Placental epithelial cell (primary cell): ENCODE measurements at places on chromosomes 1 and 21. TPM values are rescaled to one million over a fixed set of nuclear protein-coding genes. Genes with fewer than 3 reads are reported as not detected.

Gene BEST4
- under 0.01 and 0.11 TPM in 2 replicates for total RNA-seq

Gene TNFRSF8
- 0.11 TPM in 1 of 2 replicates, not detected in the other for total RNA-seq

Gene AUNIP
- total RNA-seq = 1.2 and 1.8 TPM in 2 replicates

Gene ZMYND12
- 1.8 and 6.3 TPM in 2 replicates for total RNA-seq

Gene NEGR1
- total RNA-seq = under 0.01 TPM in 2 replicates

Gene AMY2A
- not detected in 2 replicates for total RNA-seq

Gene CASP9
- 7.1 and 9.7 TPM in 2 replicates for total RNA-seq

Gene IQCC
- total RNA-seq = 0.54 and 0.79 TPM in 2 replicates

Gene KRTAP19-3
- total RNA-seq = not detected in 2 replicates

Gene TNFRSF1B
- total RNA-seq = under 0.01 TPM in 1 of 2 replicates, not detected in the other

Gene CRYBG2
- total RNA-seq = 14.5 and 27.8 TPM in 2 replicates

Gene MYOG
- total RNA-seq = not detected in 2 replicates

Gene PTGS2
- total RNA-seq = 12.2 and 47.6 TPM in 2 replicates

Gene EPHA10
- total RNA-seq = under 0.01 TPM in 1 of 2 replicates, not detected in the other

Gene SWT1
- total RNA-seq = 4.8 and 7.5 TPM in 2 replicates

Gene MMP23B
- 59.8 and 73.0 TPM in 2 replicates for total RNA-seq

Gene RUNX3
- total RNA-seq = not detected in 2 replicates

Gene PGLYRP3
- not detected in 2 replicates for total RNA-seq

Gene EPHA2
- 2.7 and 28.6 TPM in 2 replicates for total RNA-seq

Gene TSPEAR
- not detected in 2 replicates for total RNA-seq

Gene HLX
- not detected in 2 replicates for total RNA-seq

Gene PLD5
- 5.1 and 6.5 TPM in 2 replicates for total RNA-seq

Gene TMEM82
- not detected in 2 replicates for total RNA-seq

Gene ESPN
- under 0.01 TPM in 1 of 2 replicates, not detected in the other for total RNA-seq

Gene ARTN
- total RNA-seq = not detected in 2 replicates

Gene ZNF683
- not detected in 2 replicates for total RNA-seq

Gene HECTD3
- total RNA-seq = 20.0 and 36.7 TPM in 2 replicates

Gene LCE3D
- total RNA-seq = not detected in 2 replicates

Gene C1QC
- total RNA-seq = not detected in 2 replicates

Gene FMO5
- 0.98 and 2.4 TPM in 2 replicates for total RNA-seq

Gene GPR157
- total RNA-seq = 3.1 and 4.2 TPM in 2 replicates

Gene COL6A1
- 17.9 and 29.4 TPM in 2 replicates for total RNA-seq

Gene GREM2
- total RNA-seq = under 0.01 and 0.98 TPM in 2 replicates

Gene PAPPA2
- under 0.01 and 1.1 TPM in 2 replicates for total RNA-seq

Gene NBPF1
- total RNA-seq = 32.2 and 41.8 TPM in 2 replicates

Gene S100A12
- total RNA-seq = not detected in 2 replicates

Gene ADAMTS1
- 47.1 and 57.5 TPM in 2 replicates for total RNA-seq

Gene OLIG1
- total RNA-seq = not detected in 2 replicates

Gene JAM2
- total RNA-seq = 0.39 TPM in 1 of 2 replicates, not detected in the other

Gene MSH4
- under 0.01 TPM in 1 of 2 replicates, not detected in the other for total RNA-seq

Gene PPM1J
- total RNA-seq = 5.2 and 6.3 TPM in 2 replicates

Gene ZBTB21
- 9.4 and 10.5 TPM in 2 replicates for total RNA-seq

Gene GMEB1
- total RNA-seq = 10.6 and 14.7 TPM in 2 replicates

Gene PARS2
- 5.5 and 9.5 TPM in 2 replicates for total RNA-seq

Gene LAMB3
- total RNA-seq = 218 and 906 TPM in 2 replicates

Gene LCE1E
- not detected in 2 replicates for total RNA-seq

Gene CD160
- under 0.01 TPM in 1 of 2 replicates, not detected in the other for total RNA-seq

Gene CELA2B
- total RNA-seq = not detected in 2 replicates

Gene KRTAP20-1
- total RNA-seq = not detected in 2 replicates

Gene UBL4B
- total RNA-seq = not detected in 2 replicates

Gene FMOD
- total RNA-seq = under 0.01 TPM in 1 of 2 replicates, not detected in the other

Gene INTS3
- 44.8 and 45.4 TPM in 2 replicates for total RNA-seq

Gene PKNOX1
- total RNA-seq = 8.9 and 9.0 TPM in 2 replicates

Gene BARHL2
- total RNA-seq = not detected in 2 replicates

Gene ZSWIM5
- under 0.01 TPM in 1 of 2 replicates, not detected in the other for total RNA-seq

Gene GOLT1A
- total RNA-seq = not detected in 2 replicates

Gene IGSF3
- total RNA-seq = 118 and 120 TPM in 2 replicates

Gene FMO4
- total RNA-seq = 4.8 and 5.1 TPM in 2 replicates
